Stimulated activated CD4-positive, alpha-beta T cell treated with anti-CD3 and anti-CD28 coated beads, Interleukin-4, amount 100 ng/mL, for 4 hours (primary cell): ENCODE measurements at places on chromosomes 16 and 17.

DNA sequence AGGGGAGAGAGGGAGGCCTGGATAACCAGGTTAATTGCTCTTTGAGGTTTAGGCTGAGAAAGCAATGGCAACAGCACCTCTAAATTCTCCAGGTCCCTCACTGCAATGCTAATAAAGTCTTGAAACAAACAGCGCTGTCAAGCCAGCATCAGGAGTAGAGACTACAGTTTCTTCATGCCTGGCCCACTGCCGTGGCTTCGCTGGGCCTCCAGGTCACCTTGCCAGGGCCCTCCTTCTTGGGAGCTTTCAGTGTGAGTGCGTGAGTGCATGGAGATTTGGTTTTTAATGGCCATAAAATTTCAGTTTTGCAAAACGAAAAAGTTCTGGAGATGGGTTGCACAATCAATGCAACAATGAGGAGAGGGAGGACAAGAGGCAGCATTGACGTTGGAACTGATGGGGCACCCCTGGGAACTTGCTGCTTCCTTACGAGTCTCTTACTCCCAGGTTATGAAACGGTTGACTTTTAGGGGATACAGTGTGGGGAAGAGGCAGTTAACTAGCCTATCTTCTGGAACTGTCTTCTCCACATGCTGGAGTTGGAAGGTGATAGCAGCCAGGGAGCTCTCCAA is 229.4 kb downstream of the XYLT1 start:
- no peak for DNase-seq

DNA sequence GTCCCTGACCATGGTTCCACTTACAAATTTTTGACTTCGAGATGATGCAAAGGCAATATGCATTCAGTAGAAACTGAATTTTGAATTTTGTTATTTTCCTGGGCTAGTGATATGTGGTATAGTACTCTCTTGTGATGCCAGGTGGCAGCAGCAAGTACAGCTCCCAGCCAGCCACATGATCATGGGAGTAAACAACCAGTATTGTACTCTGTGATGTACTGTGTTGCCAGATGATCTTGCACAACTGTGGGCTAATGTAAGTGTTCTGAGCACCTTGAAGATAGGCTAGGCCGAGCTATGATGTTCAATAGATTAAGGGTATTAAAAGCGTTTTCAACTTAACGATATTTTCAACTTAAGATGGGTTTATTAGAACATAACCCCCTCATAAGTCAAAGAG is 250.8 kb downstream of the STX8 start:
- no peak for DNase-seq

- DNase-seq: no peak
These were observed 12.5 kb downstream of the TFAP4 start for GRCh38 chr16:4260360-4260759.

GRCh38 chr17:795721-796120 is 13.6 kb downstream of the MRM3 start:
- DNase-seq: no peak

DNA sequence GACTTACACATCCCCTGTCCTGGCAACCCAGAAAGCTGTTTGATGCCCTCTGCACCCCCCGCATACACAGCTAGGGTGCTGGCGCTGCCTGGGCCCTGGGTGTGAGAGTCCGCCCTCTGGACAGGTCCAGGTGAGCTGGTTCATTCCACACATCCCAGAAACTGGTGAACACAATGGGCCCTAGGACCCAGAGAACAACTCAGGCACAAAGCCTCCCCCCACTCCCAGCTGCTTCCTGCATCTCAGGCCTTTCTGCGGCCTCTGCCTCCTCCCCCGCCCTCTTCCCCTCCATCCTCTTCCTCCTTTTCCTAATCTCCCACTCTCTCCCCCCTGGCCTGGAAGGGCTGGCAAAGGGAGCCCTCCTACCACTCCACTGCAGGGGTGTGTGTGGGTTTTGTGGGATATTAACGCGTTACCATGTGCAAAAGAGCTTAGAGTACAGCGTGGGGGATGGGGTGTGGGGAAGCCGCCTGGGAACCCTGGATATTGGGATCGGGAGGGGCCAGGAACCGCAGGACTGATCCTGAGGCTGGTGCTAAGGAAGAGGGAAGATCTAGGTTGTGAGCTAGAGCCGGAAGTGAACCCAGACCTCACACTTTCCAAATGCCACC is 1.6 kb upstream of the PPP1R9B start:
- peak; percentile 45 for DNase-seq

- DNase-seq: no peak
These were observed 6.1 kb upstream of the ABCC12 start for GRCh38 chr16:48161906-48162305.

DNA sequence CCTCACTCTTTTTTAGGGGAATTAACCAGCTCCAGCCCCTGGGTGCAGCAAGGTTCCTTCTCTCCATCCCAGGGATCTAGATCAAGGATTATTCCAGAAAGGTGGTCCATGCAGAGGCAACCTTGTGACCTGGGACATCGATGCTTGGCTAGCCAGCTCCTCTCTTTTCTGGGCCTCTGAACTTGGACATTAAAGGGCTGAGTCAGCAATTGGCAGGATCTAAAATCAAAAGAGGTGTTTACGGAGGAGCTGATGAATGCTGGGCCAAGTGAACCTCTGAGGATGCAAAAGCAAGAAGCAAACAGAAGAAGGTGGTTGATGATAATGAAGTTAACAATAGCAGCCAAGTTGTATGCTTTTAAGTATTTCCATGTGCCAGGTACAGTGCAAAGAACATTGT is 207.0 kb downstream of the MAF start:
- DNase-seq: no peak

GRCh38 chr16:82044585-82044911 is 9.5 kb downstream of the HSD17B2 start:
- DNase-seq: no peak

GRCh38 chr17:5869041-5869745 is 201.0 kb upstream of the WSCD1 start:
- no peak for DNase-seq
